ENCODE measurements at places on chromosomes 2 and 18. TPM values are rescaled to one million over a fixed set of nuclear protein-coding genes. Genes with fewer than 3 reads are reported as not detected.

- DNase-seq, result no peak
These were observed 184.6 kb downstream of the CYP26B1 start for GRCh38 chr2:71962911-71963694.

- no peak for DNase-seq
These were observed 88.6 kb downstream of the GLI2 start for GRCh38 chr2:120824246-120824645.

Gene LRP2
- 1.9 TPM for total RNA-seq

Gene FIGN
- total RNA-seq, result 7.1 TPM

Measured in sigmoid colon (tissue), 7 donors.